Activated naive CD4-positive, alpha-beta T cell treated with anti-CD3 and anti-CD28 coated beads, Interleukin-2, amount 50 U/mL, for 16 hours (primary cell): ENCODE measurements at places on chromosomes 11 and 22.

DNA sequence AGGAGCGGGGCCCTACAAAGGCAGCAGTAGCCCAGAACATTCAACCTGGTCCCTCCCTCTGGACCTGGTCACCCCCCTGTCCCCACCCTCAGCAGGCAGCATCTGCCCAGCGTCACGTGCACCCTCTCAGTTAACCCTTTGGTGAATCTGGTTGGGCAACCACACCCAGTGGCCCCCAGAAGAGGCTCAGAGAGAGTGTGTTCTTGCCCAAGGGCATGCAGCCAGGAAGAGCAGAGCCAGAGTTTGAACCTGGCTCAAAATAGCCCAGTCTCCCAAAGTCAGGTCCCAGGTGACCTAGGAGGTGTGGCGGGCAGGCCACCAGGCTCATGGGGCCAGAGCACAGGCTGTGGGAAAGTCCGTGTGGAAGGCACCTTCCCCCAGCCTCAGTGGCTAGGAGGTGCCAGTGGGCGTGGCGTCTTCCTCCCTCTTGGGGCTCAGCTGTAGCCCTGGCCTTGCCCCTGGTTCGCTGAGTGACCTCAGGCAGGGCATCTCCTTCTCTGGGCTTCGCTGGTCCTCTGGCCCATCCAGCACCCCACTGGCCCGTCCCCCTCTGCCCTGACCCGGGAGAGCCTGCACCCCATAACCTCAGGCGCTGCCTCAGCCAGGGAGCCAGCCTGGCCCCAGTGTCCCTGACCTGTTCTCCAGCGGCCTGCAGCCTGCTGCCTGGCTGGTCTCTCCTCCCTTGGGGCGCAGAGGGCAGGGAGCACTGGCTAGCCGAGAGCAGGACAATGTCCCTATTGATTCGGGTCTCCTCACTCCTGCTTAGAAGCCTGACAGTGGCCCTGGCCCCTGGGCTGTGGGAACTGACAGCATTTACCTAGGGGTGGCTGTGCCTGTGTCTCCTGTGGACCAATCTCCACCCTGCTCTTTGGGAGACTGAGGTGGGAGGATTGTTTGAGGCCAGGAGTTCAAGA is 7.0 kb downstream of the ALDH3B1 start:
- DNase-seq = no peak

DNA sequence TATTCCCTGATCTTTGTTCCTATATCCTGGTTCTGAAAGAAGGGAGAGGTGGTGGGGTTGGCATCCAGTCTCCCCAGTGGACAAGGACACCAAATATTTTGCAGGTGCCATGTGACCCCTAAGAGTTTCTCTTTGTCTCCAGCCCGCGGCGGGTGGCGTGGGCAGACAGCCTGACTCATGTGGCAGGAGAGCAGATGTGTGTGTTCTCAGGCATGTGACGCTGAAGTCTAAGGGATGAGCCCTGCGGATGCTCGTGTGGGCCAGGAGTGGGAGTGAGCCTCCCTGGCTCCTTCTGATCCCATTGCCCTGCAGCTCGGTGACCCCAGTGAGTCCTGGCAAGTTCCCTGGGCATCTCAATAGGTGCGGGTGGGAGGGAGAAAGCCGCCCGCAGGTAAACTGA is 94.8 kb upstream of the TBCEL start:
- no peak for DNase-seq

- no peak for DNase-seq
Observed at GRCh38 chr11:1782831-1783724, 19.4 kb upstream of the CTSD start.

GRCh38 chr22:45775062-45775461 is 103.4 kb downstream of the ATXN10 start:
- DNase-seq = no peak

GRCh38 chr11:32118025-32118974 is 27.4 kb downstream of the RCN1 start:
- DNase-seq = no peak

GRCh38 chr11:35723493-35723892 is 60.9 kb downstream of the TRIM44 start:
- DNase-seq = no peak

DNA sequence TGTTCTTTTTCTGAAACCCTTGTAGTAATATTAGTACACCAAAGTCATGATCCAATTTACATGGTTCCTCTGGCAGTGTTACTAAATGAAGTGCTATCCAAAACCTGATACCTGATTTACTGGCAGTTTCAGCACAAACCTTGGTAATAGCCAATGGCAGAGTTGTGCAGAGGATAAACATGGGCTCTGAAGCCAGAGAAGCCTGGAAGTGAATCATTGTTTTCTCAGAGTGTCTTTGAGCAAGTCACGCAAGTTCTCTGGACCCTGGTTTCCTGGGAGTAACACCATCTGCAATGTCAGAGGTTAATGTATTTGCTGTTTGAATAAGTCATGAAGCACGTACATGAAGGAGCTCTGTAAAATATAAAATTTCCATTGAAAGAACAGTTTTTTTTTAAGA is 222.3 kb upstream of the NARS2 start:
- DNase-seq = no peak

DNA sequence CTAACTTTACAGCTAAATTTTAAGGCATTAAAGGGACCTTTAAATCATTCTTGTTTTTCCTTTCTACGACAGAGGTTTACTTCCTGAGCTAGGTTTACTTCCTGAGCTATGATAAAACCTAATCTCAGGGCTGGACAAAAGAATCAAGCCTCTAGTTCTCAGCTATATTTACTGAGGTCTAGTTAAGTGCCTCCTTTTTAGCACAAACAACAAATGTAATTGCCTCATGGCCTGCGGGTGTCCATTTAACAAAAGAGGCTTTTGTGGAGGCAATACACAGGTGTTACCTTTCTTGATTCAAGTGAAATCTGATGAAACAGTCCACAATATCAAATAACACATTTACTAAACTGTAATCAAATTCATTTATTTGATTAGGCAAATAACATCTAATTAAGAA is 67.3 kb downstream of the IMMP1L start:
- no peak for DNase-seq

GRCh38 chr11:76336597-76336996 is 44.3 kb downstream of the THAP12 start:
- DNase-seq = no peak

DNA sequence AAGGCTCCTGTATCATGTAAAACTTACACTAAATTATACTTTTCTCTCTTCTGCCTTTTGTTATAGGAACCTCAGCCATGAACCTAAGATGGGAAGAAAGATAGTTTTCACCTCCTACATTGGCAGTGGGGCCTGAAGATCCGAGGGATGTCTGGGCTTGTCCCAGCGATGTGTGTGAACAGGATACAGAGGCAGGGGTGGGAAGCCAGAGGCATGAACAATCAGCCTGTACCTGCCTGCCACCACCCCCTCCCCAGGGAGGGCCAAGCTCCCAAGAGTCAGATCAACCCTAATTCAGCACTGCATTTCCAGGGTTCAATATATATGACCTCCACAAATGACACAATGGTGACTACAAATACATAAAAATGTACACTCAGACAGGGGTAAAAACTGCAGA is 9.4 kb downstream of the KIAA0930 start:
- DNase-seq = no peak

DNA sequence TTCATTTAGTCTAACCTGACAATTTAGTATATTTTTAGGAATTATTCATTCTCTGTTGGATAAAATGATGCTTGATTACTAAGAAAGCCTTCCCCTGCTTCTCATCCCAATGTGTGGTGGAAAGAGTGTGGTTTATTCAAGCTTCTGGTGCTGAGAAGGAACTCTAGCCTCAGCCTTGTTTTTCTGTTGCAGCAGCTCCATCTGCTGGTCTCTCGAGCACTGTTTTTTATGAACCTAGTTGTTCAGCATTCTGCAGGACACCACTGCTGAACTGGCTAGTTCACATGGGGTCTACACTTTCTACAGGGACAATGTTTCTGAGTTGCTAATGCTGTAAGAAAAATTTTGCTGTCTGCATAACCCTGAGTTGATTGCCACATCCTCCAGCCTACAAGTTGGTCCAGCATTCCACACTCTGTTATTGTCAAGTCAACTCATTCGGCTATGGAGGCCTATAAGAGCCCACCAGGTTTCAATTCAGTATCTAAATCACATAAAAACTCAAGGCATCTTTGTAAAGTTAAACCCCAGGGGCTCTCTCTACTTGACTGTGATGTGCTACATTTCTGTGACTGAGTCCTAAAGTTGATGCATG is 14.3 kb downstream of the OR2AG2 start:
- peak; percentile 59 for DNase-seq

GRCh38 chr11:93659841-93660240 is 1.6 kb upstream of the CEP295 start:
- no peak for DNase-seq

DNA sequence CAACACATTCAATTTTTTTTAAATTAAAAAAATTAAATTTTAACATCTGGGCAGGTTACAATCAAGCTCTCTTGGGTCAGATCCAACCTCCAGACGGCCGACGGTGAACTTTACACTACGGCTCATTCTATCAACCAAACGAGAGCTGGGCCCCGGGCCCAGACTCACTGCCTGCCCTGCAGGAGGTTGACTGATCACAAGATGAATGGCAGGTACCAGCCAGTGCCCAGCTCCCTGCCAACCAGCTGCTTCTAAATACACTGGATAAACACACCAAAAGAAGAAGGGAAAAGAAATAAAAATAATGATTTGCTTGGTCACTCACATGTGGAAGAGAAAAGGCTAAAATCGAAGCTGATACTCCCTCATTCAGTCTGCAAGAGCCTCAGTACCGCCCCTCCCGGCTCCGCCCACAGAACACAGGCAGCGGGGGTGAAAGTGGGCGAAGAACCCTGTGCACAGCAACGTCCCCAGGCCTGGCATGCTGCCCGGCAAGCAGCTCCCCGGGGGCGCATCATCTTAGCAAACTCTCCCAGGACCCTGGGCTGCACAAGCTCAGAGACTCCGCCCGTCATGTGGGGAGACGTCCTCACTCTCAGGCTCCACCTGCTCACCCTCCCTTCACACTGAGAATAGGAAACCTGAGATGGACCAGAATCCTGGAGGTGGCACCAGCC is 303.4 kb downstream of the SHANK2 start:
- DNase-seq = no peak

GRCh38 chr11:60978546-60979380 is 7.3 kb downstream of the CD6 start:
- peak; percentile 58 for DNase-seq

DNA sequence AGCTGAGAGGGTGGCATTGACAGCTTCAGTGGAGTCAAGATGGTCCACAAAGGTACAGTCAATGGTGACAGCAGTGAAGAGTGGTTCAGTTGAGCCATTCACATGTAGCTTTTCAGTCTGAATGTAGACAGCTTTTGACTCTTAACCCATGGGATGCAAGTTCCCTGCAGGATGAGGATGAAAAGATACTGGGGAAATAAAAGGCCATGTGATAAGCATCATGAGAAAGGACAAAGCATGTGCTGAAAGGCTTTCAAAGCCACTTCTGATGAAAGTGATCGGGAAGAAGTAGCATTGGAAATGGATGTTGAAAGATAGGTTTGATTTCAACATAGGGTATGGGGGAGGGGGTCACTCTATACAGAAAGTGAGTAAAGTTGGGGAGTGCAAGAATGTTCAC is 182.9 kb downstream of the ETS1 start:
- no peak for DNase-seq

DNA sequence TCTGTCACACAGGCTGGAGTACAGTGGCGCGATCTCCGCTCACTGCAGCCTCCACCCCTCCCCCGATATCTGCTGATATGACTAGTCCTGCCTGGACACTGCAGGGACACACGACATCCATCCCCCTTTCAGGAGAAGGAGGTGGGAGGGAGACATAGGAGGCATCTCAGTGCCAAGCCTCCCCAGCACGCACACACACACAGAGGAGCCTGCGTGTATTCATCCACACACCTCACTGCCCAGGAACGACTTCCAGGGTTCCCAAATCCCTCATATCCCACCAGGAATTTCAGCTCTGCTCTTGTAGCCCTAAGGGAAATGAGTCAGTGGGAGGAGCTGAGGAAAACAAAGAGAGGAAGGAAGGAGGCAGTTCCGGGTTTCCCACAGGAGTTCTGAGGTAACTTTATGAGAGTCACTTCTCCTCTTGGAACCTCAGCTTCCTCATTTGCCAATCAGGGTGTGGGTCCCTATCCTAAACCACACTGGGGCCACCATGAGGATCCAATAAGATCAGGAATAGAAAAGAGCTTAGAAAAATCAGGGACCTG is 37.2 kb upstream of the ACER3 start:
- no peak for DNase-seq

DNA sequence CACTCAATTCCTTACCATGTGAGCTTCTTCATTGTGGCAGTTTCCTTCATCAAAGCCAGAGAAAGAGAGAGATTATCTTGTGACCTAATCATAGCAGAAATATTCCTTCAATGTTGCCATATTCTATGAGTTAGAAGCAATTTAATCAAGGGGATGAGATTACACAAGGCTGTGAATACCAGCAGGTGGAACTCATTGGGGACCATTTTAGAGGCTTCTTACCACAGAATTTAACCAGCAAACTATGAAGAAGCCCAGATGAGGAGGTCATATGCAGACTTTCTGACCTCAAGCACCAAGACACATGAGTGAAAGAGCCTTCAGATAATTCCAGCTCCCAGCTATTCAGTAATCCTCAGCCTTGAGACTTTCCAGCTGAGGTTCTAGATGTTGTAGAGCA is 51.3 kb downstream of the ADM start:
- DNase-seq = no peak

DNA sequence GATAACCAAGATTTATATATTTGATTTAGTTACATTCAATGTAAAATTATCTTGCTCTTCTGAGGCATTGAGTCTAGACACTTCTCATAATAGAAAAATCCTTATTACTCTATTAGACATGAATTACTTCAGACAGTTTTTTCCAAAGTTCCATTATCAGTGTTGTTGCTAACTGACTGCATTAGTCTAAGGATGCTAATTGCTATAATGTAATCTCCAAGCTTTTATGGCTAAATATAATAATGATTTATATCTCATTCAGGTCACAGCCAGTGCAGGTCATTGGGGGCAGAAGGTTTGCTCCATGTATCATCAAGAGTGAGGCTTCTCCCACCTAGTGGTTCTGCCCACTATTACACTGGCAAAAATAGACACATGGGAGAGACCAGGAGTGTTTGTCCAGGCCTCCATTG is 377.2 kb upstream of the DDI1 start:
- no peak for DNase-seq

- DNase-seq = no peak
Observed at GRCh38 chr11:45676522-45677095, 11.2 kb upstream of the CHST1 start.

- DNase-seq = peak; percentile 11
Observed at GRCh38 chr11:35305670-35306382, 113.5 kb downstream of the SLC1A2 start.

GRCh38 chr11:11965656-11966353 is 42.6 kb downstream of the DKK3 start:
- DNase-seq = no peak
